Tibial nerve (tissue), 4 donors: ENCODE measurements at places on chromosomes 3 and 15.

DNA sequence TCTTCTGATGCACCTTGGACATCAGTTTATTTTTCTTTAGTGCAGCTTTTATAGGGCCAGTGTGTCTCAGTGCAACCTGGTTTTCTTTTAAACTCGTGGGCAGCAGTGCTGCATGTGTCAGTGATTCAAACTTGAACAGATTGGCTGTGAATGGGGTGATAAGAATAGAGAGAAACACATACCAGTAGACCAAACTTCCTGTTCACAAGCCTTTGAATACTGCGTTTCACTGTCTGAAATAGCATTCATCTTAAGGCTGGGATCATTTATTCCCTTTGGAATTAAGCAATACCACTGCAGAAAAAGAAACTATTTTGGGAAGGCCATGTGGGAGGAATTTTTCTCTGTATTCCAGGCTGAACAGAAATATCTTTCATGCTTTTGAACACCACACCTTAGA is 51.7 kb downstream of the PHLDB2 start:
- DNase-seq = no peak

DNA sequence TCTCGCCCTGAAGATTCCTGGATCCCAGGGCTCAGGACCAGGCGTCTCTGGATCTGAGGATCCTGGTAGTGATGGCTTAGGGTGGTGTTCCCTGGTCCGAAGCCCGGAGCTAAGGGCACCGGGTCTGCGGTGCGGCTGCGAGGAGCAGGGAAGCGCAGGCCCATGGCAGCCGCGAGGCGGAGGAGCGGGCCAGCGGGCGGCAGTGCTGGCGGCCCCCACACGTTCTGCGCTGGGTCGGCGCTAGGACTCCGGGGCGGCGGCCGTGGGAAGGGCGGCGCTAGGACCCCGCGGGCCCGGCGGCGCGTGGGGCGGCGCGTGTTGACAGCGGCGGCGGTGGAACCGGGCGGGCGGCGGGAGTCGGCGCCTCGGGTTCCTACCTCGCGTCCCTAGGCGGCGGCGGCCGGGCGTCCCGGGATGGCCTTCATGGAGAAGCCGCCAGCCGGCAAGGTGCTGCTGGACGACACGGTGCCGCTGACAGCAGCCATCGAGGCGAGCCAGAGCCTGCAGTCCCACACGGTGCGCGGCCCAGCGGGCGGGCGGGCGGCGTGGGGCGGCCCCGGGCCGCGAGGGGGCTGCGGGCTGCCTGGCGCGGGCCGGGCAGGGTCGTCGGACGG is at the start of gene PXK:
TSS of gene PXK (plus strand) at position 318 of the 614 bp plus-strand sequence. CDS start at position 415, 97 bp downstream.
- DNase-seq = peak; percentile 53

GRCh38 chr3:63936925-63937324 is 24.7 kb upstream of the SCAANT1 start:
- no peak for DNase-seq

GRCh38 chr3:136885357-136886213 is 23.6 kb downstream of the NCK1 start:
- DNase-seq = no peak

- no peak for DNase-seq
These were observed 42.2 kb downstream of the ZNF609 start for GRCh38 chr15:64502551-64502950.

DNA sequence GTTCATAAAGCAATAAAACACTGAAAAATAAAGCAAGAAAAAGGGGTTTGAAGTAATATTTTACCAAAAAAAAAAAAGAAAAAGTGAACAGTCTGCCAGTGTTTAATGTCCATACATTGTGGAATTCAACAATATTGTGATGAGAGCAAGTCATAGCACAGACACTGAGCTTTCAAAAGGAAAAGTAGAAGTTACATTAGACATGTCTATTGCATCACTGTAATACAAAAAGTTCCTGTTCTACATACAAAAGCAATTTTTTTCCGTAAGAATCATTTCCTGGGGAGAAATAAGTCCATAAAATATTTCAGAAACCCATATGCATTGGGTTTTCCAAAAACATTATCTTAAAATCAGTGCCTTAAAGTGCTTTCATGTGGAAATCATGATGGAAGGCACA is 11.8 kb upstream of the HDC start:
- no peak for DNase-seq

DNA sequence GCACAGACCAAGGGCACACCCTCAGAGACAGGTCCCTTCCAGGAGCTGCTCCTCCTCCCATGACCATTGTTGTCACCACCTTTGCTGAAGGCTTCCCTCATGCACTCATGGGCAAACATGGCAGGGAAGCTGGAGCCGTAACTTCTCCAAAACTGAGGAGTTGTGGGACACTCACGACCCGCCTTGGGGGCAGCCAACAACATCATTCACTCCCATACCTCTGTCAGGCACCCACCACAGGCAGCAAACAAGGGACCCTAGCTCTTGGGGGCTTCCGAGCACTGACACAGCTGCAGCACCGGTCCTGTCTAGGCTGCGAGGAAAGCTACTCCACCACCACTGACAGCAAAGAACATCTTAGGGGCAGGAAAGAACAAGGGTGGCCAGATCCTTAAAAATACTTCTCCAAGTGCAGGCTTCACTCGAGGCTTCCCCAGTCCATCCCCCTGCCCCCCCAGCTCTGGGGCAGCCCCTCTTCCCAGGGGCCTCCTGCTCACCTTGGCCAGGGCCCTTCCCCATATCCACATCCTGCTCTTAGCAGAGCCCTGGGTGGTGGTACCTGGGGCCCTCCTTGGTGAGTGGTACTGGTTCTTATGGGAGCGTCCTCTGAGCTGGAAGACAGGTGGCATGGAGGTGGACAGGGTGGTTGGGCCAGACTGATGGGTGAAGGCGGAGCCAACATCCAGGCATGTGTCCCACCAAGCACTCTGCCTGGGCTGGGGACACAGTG is 28.0 kb upstream of the DUSP7 start:
- no peak for DNase-seq

- no peak for DNase-seq
These were observed 136.9 kb downstream of the NUP210 start for GRCh38 chr3:13282986-13283876.

DNA sequence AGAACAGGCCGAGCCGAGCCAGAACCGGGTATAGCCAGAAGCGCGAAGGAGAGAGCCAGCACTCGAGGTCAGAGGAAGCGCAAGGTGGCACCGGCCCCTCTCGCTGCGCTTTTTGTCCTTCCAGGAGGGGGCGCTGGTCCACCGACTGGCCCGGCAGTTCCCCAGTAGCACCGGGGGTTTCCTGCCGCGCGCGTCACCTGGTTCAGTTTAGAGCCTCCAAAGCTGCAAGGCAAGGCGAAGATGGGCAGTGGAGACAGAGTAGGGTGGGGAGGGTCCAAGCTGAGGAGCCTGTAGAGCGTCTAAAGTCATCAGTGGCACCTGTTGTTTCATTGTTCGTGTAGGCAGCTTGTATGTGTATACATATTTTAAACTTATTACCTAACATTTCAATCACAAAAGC is 7.6 kb upstream of the NR2E3 start:
- no peak for DNase-seq

GRCh38 chr15:31332020-31332680 is 5.5 kb downstream of the KLF13 start:
- no peak for DNase-seq

- no peak for DNase-seq
These were observed 515 bp downstream of the ADAM10 start for GRCh38 chr15:58748852-58749531.

DNA sequence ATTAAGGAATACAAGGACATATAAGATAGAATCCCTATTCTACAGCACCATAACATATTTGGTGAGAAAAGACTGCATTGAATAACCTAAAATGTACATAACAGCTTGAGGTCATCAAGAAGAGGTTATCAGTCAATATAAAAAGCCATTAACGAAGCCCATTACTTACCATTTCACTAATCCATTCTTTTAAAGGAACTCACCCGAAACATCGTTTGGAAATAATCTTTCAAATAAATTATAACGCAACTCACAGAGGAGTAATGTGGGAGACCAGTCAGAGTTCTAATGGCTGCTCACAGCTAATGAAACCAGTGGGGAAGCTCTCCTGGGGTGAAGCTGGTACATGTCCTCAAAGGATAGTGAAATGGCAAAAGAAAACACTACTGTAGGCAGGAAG is 188.4 kb downstream of the TBC1D5 start:
- DNase-seq = no peak

GRCh38 chr3:120908030-120908794 is at the start of gene STXBP5L:
Gene STXBP5L, plus strand, starts transcription at chr3:120908205. Its CDS starts 1,374 bp downstream, at chr3:120909579.
- DNase-seq = no peak

DNA sequence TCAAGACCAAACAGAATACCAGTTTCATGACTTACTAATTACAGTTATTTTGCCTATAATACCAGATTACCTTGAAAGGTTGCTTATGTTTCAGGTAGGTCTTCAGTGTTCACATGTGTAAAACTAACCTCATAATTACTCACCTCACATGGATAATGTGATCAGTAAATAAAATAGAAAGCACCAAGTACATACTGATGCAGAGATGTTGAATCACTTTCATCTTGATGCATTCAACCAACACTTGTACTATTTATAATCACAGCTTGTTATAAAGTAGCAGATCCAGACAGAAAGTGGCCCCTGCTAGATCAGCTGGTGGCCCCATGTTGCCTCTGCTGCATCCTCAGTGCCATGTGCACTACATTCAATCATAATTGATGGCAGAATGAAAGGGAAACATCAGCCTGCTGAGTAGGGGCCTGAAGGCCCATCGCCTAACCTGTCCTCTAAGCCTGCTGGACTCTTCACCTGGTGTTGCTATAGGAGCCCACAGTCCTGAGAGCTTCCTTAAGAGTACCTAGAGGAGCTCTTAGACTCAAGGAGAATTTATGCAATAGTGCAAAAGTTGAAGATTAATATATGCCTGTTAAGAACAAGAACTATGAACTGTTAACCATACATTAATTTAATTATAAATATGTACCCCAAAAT is 154.3 kb downstream of the PLCL2 start:
- no peak for DNase-seq

DNA sequence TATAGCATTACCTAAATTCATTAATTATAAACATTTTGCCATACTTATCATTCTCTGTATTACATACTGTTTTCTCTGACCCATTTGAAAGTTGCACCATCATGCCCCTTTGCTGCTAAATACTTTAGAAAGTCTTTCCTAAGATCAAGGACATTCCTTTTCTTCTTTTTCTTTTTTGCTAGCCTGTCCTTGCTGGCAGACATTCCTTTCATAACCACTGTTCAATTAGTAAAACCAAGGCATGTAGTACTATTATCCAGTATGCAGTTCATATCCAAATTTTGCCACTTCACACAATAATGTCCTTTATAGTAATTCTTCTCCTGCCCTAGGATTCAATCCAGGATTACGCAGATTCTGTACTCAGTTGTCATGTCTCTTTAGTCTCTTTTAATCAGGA is 321.0 kb upstream of the C2CD4B start:
- no peak for DNase-seq

DNA sequence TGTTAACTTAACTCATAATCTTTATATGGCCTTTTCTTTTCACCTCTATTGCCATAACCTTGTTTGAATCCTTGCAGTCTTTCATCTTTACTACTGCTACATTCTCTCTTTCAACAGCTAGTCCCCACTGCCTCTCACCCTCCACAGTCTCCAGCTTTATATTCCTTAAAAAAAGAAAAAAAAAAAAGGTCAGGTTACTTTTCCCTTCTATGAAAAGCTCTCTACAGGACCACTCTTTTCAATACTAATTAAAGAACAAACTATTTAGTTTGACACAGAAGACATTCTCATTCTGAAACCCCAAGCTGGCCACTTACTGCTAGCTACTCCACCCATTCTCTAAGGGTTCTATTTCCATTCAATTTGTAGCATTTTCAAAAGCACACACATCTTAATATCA is 25.6 kb downstream of the CADM2 start:
- DNase-seq = no peak

GRCh38 chr3:7734456-7734855 is 767.2 kb upstream of the LMCD1 start:
- no peak for DNase-seq

GRCh38 chr3:64995857-64996551 is 308.2 kb upstream of the ADAMTS9 start:
- DNase-seq = no peak

DNA sequence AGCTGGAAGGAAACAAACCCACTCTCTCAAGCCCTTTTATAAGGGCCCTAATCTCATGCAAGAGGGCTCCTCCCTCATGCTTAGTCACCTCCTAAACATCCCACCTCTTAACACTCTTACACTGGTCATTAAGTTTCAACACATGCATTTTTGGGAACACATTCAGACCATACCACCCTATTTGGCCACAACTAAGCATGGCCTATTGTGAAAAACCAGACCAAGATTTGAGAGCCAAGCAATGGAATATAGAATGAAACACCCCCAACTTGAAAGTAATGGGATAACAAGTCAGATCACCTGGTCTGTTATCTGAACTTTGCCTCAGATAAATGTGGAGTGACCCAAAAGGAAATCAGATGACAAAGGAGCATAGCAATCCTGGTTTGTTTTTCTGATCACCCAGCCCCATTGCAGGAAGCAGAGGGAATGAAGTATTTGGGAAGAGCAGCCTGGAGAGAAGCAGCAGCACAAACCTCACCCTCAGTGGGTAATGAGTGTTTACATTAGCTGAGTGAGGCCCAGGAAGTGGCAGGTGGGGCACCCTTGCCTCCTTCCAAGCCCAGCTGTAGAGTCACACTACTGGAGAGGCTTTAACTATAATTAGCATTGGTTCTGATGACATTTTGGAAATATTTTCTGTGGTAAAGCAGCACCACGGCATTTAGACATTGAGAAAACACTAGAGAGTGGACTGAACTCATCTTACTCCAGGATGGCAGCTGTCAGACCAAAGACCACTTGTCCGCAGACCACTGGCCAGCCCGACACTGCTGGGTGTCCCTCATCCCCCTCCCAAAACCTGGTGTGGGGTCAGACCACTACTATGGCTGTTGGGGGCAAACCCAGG is 48.8 kb upstream of the PRTG start:
- no peak for DNase-seq

DNA sequence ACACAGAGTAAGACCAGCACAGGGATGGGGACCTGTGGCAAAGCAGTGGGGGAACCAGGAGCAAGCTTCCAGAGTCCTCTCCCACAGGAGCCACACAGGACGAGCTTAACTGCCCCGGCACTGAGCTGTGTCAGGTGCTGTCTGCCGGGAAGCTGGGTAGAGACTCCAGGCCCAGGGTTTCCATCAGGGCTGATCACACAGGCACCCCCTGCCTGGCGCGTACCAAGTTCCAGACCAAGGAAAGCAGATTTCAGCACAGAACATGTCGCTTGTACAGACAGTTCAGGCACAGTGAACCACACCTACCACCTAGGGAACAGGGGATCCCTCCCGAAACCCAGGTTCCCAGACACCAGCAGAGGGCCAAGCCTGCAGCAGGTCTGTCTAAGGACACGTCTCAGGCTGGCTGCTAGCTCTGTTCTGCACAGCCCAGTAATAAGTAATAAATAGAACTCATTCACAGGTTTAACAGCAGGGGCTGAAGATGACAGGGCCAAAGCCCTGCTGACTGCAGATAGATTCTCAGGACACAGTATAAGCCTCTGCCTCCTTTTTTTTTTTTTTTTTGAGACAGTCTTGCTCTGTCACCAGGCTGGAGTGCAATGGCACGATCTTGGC is 30.2 kb upstream of the OCA2 start:
- DNase-seq = no peak

DNA sequence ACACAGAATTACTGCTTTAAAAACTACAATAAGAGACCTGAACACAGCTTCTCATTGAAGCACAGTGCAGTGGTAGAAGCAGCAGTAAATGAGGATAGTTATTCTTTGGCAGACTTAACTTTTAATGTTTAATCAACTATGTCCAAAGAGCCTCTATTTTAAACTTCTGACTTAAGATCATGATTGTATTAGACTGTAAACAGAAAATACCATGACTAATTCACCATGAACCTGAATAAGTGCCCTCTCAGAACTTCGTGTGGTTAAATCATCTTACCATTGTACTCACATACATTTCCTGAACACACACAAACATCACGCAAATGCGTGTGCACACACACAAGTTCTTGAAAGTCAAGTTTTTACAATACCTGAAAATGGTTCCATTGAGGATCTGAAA is 13.9 kb downstream of the CEP152 start:
- DNase-seq = no peak
